ENCODE measurements at places on chromosomes 11 and 22.

DNA sequence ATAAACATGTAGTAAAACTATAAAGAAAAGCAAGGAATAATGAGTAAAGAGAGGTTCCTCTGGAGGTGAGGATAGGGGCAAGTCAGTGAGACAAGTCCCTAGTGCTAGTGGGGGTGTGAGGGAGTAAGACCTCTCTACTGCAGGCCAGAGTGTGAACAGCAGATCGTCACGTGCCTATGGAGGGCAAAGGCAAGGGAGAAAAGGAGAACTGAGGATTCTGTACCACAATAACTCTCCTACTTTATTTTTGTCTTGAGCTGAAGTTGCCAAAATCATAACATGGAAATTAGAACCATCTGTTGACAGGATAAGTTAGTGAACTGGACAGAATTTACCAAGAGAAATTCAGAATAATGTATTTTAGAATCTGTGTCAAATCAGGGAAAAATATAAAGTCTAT, 77.6 kb downstream of the ENTHD1 start:
- peak; percentile 32 for DNase-seq

- DNase-seq: no peak
Measured at GRCh38 chr22:39284142-39284980, 35.1 kb downstream of the RPL3 start.

DNA sequence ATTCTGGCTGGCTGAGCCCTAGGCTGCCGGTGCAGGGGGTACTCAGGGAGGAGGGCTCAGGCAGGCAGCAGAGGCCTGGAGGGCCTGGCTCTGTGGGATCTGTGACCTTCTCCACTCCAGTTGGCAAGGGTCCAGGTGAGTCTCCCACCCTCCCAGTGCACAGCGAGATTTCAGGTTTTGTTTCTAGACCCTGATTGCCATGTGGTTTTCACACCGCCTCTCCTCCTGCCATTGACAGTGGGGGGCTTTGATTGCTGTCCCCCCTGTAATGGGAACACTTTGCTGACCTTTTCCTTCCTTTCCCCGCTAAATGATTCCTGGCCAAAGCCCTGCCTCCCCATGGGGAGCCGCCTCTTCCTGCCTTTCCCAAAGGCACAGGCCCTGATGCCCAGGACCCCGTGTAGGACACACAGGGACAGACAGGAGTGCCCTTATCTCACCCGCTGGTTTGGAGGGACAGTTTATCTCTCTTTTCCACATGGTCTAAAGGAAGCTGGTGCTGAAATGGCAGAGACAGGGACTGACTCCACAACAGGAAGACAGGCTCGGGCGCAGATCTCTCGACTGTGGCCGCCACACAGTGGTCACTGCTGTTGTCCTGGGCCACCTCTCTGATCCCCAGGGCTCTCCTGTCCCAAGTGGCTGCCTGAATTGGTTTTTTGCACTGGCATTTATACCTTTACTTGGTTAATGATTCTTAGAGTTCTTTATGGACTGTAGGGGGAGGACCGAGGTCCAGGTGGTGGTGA, 43.4 kb downstream of the BCR start:
- no peak for DNase-seq

- no peak for DNase-seq
Measured at GRCh38 chr11:84608837-84609196, 1018.3 kb downstream of the DLG2 start.

- DNase-seq: no peak
Measured at GRCh38 chr11:40219401-40219800, 1240.1 kb downstream of the LRRC4C start.

DNA sequence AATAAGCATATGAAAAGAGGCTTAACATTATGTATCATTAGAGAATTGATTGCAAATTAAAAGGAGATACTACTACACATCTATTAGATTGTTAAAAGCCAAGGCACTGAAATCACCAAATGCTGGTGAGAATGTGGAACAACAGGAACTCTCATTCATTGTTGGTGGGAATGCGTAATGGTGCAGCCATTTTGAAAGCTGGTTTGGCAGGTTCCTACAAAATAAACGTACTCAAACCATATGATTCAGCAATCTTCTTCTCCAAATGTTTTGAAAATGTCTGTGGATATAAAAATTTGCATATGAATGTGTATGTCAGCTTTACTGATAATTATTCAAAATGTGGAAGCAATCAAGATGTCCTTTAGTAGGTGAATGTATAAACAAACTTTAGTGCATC, 176.4 kb upstream of the PLET1 start:
- DNase-seq: no peak

DNA sequence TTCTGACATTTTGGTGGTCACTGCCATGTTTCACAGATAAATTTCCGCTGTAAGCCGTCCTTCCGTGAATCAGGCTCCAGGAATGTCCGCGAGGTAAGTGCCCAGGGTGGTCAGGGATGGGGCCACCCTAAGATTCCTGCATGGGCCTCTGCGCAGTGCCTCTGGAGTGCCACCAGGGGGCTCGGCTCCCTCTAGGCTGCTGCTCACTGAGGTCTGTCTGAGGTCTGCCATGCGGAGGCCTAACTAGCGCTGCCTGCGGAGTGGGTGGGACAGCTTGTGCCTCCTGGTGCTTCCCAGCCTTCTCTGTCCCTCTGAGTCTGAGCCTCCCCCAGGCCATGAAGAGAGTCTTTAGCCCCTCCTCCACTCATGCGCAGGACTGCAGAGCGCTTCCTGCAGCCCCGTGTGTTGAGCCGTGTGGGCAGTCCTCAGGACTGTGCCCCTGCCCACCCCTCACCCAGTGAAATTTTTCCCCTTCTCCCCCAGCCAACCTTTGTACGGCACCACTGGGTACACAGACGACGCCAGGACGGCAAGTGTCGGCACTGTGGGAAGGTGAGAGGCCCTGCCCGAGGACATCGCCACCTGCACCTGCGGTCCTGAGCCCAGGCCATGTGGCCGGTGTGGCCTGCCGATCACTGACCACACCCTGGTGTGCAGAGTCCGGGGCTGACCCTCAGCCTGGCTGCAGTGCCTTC, 11.9 kb upstream of the MDK start:
- DNase-seq: peak; percentile 51

DNA sequence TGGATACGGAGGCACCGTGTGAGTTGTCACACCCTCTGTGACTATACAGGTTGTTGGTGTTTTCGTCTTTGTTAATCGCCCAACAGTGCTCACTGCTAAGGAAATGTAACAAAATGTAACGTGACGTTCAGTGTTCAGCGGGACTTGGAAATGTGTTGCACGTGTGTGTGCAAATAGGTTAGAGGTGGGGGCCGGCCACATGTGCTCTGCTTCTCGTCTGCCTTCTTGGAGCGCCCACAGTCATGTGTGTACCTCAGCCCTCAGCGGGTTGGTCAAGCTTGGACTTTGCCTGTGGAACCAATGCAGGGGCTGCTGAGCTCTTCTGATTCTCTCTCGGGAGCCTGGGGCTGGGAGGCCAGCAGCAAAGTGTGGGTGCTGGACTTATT, 7.4 kb upstream of the SMIM38 start:
- no peak for DNase-seq

DNA sequence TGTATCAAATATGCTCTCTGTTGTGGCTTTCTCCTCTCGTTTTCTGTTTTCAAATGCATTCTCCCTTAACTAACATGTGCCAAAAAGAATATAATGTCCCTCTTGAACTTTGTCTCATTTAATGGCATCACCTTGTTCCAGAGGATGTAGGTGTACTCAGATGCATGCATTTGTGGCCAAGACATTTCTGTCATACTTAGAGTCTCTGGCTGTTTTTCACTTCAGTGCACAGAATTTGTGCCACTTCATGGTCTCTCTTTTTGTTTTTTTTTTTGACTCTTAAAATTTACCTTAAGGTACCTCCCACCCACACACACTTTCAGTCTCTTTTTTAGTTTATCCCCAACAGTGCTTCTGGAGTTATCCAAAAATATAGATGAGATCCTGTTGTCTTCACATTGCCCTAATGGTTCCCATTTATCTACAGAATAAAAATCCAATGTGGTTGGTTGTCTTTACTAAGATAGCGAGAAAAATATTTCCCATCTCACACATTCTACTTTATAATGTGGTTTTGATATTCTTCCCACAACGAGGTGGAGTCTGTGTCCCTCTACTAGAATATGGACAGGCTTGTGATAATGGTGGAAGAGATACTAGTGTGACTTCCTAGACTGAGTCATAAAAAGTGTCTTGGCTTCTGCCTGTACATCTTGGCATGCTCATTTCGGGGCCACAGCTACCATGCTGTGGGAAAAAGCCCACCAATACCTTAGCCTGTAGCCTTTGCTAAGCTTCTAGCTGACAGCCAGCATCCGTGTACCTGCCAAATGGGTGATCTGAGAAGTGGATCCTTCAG, 125.8 kb downstream of the DDX10 start:
- no peak for DNase-seq

- no peak for DNase-seq
Measured at GRCh38 chr11:62546244-62546928, at the start of gene AHNAK. AHNAK (minus strand) TSS chr11:62546806; CDS start chr11:62536098, 10,708 bp downstream.

DNA sequence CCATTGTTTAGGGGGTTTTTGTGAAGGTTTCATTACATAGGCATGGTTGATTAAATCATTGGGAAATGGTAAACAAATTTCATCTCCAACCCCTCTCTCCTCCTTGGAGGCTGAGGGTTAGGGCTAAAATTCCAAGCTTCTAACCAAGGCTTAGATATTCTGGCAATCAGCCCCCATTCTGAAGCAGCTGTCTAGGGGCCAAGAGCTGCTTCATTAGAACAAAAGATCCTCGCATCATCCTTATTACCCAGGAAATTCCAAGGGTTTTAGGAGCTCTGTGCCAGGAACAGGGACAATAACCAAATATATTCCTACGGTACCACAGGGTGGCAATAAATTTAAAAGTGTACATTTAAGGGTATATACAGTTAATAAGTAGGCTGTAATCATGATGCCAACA, 22.5 kb upstream of the EED start:
- DNase-seq: no peak

DNA sequence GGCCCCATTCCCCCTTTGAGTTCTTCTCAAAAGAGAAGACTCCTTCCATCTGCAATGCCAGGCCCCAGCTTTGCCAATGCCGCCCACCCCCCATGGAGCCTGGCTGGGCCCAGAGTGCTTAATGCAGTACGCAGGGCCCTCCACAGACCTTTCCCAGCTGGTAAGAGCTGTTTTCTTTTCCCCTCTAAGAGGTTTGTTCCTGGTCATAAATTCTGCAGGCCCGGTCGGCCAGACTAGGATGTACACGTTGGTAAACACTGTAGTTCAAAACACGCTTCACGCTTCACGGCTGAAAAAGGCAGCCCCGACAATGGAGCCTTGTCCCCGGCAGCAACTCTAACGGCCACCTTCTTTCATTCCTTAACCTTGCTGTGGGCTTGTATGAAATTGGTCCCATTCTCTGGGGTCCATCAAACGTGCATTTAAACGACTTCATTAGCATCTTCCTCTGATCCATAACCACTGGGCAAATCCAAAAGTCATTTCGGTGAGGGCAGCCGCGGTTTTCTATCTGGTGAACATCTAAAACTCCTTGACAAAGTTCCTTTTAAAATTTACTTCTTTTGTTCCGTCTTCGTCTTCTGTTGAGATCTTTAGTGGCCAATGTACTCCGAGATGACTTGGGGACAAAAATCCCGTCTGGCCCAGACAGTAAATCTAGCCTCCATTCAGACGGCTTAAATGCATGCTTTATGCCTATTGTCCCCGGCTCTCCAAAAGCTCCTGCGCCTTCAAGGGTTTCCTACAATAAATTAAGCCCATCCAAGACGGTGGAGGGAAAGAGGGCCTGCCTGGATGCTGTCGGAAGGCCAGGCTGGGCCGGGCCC, 60.0 kb upstream of the MYEOV start:
- no peak for DNase-seq

GRCh38 chr11:47355283-47356128, 3.0 kb upstream of the MYBPC3 start:
- peak; percentile 11 for DNase-seq

DNA sequence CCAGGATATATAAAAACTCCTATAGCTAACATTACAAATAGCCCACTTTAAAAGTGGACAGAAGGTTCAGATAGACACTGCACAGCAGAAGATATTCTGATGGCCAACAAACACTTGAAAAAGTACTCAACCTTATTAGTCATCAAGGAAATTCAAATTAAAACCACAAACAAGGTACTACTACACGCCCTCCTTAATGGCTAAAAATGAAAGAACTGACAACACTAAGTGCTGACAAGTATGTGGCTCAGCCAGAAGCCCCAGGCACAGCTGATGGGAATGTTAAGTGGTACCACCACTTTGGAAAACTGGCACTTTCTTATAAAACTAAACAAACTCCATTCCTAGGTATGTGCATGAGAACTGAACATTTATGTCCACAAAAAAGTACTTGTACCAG, 320.1 kb downstream of the TBC1D22A start:
- DNase-seq: no peak

DNA sequence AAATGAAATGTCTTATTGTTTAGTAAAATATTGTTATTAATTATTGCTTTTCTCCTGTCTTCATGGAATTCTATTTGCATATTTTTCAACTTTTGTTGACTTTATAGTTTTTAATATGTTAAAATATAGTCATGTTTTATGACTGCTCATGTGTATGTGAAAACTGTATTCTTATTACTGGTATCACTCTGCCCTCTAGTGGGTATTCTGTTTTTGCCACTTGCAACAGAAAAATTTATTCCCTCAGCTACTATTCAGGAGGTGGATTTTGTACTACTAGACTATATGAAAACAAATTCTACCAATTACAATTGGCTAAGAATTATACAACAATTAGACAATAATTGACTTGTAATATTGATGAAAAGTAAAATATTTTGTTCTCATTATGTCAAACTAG, 45.0 kb downstream of the OR4C6 start:
- peak; percentile 74 for DNase-seq

DNA sequence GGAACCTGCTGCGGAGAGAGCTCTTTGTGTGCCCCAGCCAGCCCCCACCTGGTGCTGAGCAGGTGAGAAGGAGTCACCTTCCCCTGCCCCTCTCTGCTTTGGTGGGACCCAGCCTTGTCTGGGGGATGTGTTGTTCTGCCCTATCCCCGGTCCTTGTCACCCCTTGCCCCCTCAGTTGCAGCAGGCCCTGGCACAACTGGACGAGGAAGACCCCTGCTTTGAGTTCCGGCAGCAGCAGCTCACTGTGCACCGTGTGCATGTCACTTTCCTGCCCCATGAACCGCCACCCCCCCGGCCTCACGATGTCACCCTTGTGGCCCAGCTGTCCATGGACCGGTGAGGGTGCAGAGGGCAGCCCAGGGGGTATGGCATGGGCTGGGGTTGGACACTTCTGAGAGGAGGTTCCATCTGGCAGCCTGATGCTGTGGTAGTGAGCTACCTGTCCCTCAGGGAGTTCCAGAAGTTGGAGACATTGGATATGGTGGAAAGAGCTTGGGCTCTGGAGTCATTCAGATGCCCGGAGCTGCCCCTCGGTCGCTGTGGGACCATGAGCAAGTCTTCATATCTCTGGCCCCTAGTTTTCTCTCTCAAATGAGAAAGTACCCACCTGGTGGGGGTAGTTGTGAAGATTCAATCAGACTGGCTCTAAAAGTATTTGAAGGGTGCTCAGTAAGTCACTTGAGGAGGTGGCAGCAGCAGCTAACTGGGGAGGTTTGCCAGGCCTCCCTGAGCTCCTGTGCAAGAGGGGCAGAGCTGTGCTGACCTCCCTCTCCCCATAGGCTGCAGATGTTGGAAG, 4.3 kb downstream of the LARGE2 start:
- DNase-seq: no peak

GRCh38 chr11:124807201-124807600, 7.0 kb upstream of the MSANTD2 start:
- DNase-seq: no peak

GRCh38 chr11:2685051-2685450, 14.7 kb downstream of the KCNQ1OT1 start:
- DNase-seq: no peak

- DNase-seq: no peak
Measured at GRCh38 chr11:69151836-69152235, 3.9 kb upstream of the SMIM38 start.

GRCh38 chr22:47149976-47150375, 387.5 kb downstream of the TBC1D22A start:
- no peak for DNase-seq
